Stimulated activated CD8-positive, alpha-beta memory T cell treated with anti-CD3 and anti-CD28 coated beads, Interleukin-4, amount 100 ng/mL, for 1 hour (primary cell): ENCODE measurements at places on chromosomes 1 and 21.

- DNase-seq = no peak
Observed at GRCh38 chr1:206041640-206042039, 11.3 kb upstream of the RHEX start.

GRCh38 chr21:41817877-41818855 lies 51.3 kb upstream of the RIPK4 start:
- no peak for DNase-seq

DNA sequence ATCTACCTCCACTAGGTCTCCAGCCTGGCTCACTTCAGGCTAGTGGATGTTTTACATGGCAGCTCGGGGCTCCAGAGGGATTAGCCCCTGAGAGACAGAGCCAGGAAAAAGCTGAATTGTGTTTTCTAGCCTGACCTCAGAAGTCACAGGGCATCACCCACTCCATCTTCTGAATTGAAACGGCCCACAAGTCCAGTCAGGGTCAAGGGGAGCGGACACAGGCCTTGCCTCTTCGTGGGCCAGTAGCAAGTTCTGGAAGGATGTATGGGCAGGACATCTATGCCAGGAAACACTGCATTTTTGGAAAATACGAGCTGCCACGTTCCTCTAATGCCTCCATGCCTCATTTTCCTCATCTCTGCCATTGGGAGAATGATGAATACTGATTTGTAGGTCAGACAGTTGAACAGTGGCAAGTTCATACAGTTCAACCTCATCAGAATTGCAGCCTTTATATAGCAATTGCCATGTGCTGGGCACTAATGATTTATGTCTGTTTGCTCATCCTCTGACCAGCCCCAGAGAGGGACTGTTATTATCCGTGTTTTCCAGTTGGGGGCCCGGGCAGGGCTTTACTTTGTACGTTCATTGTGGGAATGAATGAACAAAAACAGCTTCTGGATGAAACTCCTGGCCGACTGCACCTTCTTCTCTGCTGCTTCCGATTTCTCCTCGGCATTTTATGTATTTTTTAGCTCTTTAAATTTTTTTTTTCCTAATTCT lies 23.2 kb upstream of the PCBP3 start:
- no peak for DNase-seq

DNA sequence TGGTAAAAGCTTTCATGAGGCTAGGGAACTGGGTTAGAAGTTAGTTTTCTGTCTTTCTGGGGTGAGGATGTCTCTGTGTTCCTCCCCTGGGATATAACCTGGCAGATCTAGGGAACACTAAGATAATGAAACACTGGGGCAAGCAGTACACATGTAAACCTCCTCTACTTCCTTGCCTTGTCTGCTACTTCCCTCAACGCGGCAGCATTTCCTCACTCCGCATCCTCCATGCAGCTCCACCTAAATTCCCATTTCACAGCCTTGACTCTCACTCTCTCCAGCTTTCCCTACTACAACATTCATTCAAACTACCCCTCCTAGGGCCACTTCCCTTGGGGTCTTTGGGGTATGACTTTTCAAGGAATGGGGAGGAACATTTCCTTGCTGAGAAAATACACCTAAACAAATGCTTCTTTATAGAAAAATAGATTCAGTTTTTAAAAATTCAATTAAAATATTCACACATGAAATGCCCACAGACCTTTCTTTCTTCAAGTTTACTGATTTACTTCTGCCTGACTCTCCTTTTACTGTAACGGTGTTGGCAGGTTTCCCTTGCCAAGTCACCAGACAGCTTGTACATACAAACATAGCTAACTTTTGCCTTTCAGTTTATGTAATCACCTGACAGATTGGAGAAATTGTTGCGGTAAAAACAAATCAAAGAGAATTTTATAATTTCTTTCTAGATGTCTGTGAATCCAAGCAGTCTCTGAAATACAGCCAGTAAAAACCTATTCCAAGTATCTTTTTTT lies 90.1 kb downstream of the TNFSF18 start:
- no peak for DNase-seq

DNA sequence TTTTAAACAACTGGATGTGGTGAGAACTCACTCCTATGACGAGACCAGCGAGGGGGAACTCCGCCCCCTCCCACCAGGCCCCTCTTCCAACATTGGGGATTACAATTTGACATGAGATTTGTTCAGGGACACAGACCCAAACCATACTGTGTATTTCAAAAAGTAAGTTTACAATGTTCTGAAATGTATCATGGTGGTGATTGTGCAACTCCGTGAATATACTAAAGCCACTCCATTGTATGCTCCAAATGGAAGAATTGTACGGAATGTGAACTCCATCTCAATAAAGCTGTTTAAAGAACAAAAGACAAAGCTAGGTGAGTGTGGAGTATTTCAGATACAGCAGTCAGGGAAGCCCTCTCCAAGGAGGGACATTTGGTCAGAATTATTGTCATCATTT lies 432.1 kb upstream of the VAMP3 start:
- no peak for DNase-seq

DNA sequence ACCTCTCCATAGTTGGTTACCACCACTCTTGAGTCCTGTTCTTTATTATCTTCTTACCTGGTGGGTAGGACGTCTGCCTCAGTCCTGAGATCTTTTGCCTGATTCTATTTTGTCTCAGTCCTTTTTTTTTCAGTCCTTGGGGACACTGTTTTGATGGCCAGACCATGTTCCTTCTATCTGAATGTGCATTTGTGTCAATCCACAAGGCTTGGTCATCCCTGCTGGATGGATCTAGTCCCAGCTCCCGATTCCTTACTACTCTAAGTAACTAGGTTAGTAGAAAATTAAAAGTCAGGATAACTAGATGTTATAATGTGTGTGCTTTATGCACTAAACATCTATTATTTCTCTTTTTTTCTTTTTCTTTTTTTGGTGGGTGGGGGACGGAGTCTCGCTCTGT lies 28.1 kb upstream of the AK4 start:
- DNase-seq = no peak

- DNase-seq = no peak
Observed at GRCh38 chr1:118147522-118147921, 37.5 kb downstream of the SPAG17 start.

GRCh38 chr1:94119306-94119705 lies 1.6 kb downstream of the ABCA4 start:
- no peak for DNase-seq

DNA sequence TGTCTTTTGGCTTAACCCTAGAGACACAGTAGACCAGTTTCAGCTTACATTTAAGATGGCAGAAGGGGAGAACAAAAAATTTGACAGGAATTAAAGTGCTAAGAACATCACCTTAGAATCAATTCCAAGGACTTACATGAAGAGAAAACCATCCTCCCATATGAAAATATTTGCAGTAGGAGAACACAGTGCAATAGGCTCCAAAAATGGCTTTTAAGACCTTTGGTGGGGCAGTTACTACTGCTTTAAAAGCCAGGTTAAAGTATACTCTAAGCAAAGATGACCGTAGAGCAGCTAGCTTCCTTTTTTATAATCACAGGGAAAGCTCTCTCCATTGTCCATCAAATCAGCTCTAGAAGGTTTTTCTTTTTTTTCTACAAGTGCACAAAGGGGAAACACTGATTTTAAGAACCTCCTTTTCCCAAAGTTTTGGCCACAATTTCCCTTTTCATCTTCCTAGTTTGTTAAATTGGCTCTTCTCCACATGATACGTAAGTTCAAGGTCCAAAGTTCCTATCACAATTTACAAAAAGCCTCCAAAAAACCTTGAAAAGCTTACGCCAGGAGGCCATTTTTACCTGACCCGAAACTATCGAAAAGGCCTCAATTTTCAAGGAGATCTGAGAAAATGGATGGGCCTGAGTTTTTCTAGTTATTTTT lies 3.3 kb downstream of the TXNIP start:
- no peak for DNase-seq
